ENCODE measurements at places on chromosomes 5 and 9.

GRCh38 chr5:73922875-73923557 lies 297.0 kb downstream of the ARHGEF28 start:
- no peak for DNase-seq

- DNase-seq: no peak
Measured at GRCh38 chr5:81310402-81311063, 9.1 kb downstream of the ZCCHC9 start.

DNA sequence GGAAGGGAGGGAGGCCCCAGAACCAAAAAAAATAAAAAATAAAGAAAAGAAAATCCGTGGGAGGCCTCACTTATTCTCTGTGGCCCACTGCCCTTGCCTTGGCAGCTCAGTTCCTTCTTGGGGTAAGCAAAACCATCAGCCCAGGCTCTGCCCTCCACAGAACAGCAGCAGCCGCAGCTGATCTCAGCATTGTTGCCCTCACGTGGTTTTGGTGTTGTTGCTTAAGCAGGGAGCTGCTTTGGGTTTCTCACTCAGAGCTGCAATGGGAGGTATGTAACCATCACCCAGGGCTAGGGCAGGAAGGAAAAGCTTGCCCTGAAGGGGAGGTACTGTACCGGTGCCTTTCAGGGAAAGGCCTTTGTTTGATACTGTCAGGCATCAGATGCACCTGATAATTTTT lies 374.7 kb upstream of the WWC1 start:
- no peak for DNase-seq

GRCh38 chr5:129687941-129688340 lies 60.0 kb upstream of the MINAR2 start:
- DNase-seq: no peak
